ENCODE measurements at places on chromosomes 12 and 14.

GRCh38 chr14:75333606-75334548, 55.2 kb downstream of the FOS start:
- peak; percentile 21 for DNase-seq

DNA sequence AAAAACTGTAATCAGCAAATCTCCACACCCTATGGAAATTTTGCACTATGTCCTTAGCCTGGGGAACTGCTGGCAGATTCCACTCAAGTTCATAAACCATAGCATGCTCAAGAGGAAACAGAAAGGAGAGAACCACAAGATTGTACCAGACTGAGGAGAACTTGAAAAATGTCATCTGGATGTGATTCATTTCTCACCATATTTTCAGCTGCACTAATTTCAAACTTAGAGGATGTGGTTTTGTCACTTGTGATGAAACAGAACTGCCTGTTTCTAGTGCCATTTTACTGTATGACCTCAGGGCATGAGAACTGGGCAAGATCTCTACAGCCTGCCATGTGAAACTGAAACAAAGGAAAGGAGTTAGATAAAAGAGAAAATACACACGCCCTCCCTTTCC, 1493.1 kb upstream of the FLRT2 start:
- peak; percentile 2 for DNase-seq

GRCh38 chr12:104478396-104479122, 21.8 kb downstream of the CHST11 start:
- no peak for DNase-seq

- DNase-seq, result peak; percentile 73
Observed at GRCh38 chr14:20697273-20698017, 8.9 kb downstream of the ANG start.

DNA sequence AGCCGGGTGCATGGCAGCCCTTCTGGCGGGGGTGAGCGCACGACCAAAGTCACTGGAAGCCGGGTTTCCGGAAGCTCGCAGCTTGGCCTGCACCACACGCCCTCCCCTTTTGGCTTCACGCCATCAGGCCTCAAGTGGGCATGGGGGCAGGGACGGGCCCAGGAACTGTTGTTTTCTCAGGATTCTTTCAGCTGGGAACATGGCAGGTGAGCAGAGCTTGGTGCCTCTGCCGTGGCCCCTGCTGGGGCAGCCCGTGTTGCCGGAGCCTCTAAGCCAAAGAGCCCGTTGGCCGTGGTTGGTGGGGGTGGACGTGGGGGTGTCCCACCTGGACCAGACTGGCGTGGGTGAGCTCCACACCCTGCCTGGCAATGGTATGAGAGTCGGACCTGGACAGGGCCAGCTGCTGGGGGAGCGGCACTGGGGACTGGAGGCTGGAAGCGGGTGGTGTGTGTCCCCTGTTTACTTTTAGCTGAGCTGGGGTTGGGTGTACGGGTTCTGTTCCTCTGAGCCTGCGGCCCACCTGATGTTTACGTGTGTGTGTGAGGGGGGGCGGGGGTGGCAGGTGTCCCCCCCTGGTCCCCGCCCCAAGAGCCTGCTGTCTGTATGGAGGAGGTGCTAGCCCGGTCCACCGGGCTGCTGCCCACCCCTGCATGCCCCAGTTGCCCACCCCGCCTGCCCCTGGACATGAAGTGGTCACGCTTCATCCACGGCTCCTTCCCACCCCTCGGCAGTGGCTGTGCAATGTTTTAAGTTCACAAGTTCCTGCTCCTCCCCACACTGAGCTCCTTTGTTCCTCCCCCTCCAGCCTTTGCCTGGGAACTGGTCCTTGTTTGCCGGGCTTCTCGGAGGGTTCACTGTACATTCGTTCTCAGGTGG, 28.7 kb upstream of the PLD4 start:
- DNase-seq, result no peak

GRCh38 chr14:67581643-67582042, 18.4 kb downstream of the PIGH start:
- DNase-seq, result no peak

DNA sequence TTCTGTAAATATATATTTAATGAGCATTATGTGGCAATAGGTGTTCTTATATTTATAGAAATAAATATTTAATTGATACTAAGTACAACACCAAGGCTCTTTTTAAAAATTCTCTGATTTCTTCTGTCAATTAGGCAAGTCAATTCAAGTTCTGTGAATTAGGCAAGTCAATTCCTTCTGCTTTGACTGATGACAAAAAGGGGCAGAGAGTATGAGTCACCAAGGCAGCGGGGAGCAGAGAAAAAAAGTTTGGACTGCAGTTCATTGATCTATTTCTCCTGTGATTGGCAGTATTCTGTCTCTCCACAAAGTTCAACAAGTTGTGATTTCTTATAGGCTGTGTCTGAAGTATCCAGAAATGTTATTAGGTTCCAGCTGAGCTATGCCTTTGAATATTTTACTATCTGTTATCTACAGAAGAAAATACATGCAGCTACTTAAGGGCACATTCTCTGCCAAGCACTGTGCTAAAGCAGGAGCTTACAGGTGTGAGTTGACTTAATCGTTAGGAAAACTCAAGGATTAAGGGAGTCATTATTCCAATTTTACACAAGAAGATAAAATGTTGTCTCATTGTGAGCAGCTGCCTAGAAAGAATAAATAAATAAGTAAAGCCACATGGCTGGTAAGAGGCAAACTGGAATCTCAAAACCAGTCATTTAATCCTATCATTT, 206.4 kb upstream of the ALG10B start:
- DNase-seq, result no peak

GRCh38 chr12:6199531-6200255, 507 bp upstream of the CD9 start:
- DNase-seq, result no peak

- peak; percentile 79 for DNase-seq
Observed at GRCh38 chr12:114096461-114096860, 130.3 kb upstream of the RBM19 start.

DNA sequence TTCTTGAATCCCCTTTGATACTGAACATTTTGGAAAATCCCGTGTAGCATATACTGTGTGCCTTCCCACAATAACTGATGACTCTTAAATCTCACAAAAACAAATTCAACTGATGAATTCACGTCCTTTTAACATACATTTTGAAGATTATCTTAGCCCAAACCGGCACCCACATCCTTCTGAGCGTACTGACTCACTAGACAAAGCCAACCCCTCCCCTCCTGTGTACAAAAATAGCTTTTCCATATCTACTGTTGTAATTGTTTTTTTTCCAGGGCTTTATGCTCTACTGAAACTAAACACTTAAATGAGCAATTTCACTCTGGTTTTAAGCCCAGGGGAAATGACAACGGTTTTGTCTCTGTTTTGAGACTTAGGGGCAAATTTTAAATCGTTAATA, 109.4 kb upstream of the ATF7IP start:
- DNase-seq, result peak; percentile 63

GRCh38 chr12:88952562-88952942, 372.3 kb upstream of the KITLG start:
- DNase-seq, result no peak

- DNase-seq, result no peak
Observed at GRCh38 chr12:57090490-57090889, 1.6 kb downstream of the NAB2 start.

DNA sequence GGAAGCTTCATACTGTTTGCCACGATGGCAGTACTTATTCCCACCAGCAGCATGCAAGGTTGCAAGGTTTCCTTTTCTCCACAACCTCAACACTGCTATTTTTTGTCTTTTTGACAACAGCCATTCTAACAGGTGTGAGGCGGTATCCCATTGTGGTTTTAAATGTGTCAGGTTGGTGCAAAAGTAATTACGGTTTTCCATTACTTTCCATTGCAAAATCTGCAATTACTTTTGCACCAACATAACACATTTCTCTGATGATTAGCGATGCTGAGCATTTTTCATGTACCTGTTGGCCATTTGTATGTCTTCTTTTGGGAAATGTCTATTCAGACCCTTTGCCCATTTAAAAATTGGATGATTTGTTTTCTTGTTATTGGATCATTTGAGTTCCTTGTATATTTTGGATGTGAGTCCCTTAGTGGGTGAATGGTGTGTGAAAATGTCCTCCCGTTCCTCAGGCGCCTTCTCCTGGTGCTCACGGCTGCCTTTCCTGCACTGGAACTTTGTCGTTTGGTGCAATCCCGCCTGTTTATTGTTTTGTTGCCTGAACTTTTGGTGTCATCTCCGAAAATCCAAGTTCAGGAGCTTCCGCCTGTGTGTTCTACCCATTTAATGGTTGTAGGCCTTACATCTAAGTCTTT, 213.6 kb downstream of the KIF26A start:
- DNase-seq, result no peak

DNA sequence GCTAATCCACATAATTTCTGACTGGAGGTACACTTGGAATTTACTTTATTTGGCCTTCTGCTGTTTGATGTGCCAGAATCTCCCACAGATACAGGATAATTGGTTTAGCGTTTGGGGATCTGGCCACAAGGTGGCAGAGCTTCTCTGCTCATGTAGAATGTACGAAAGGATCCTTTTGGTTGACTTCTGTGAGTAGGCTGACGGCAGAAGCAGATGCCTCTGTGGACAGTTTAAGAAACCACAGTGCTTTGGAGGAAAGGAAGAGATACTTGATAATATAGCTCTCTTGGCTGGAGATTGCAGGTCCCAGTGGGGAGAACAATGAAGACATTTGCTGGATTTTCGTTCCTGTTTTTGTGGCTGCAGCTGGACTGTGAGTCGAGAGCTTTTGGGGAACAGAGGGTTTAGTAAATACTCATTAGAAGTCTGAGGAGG, 75.3 kb upstream of the OR4E1 start:
- peak; percentile 47 for DNase-seq

- DNase-seq, result no peak
Observed at GRCh38 chr14:75016815-75017214, 14.1 kb downstream of the EIF2B2 start.

GRCh38 chr14:68232300-68233055, 412.9 kb downstream of the RAD51B start:
- DNase-seq, result peak; percentile 80

- DNase-seq, result no peak
Observed at GRCh38 chr12:106767206-106767605, 7.3 kb upstream of the RIC8B start.

DNA sequence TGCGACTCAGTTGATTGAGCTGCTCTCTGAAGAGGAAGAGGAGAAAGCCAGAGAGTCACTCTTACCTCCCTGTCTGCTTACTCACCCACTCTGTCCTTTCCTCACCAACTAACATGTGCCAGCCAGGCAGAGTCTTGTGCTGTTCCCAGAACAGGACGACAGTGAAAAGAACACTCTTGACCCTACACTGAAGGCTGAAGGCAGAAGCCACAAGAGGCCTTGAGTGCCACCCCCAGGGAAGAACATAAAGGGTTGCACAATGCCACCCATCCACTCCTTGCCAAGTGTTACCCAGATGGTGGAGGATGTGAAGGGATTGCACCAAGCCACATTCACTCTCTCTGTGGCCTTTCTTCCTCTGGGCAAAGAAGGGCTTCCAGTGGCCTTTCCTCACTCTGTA, 12.8 kb downstream of the ABHD4 start:
- no peak for DNase-seq

GRCh38 chr12:102962986-102963385, 5.5 kb downstream of the ASCL1 start:
- no peak for DNase-seq

- peak; percentile 75 for DNase-seq
Observed at GRCh38 chr12:12010277-12011039, 60.3 kb upstream of the BCL2L14 start.

DNA sequence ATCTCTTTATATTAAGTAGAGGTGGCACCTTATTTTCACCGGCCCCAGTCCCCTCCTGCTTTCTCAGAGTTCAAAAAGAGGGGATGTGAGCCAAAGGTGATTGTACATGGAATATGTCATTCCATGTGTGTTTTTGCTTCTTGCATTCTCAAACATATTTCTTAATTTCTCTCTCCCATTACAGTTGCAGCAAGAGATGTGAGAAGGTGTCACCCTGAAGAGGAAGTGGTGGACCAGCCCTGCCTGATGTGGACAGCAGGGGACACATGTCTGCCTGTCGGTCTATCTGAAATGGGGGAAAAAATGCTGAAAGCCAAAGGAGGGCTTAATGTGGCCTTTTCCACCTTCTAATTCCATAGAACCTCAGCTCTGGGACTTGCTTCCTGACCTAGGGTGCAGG, 1.9 kb upstream of the FOXN3 start:
- DNase-seq, result no peak

Measured in GM03348 (cell line).